ENCODE measurements at places on chromosomes 1 and 21.
A peak's percentile ranks its signal among the peaks of the same experiment; 100 is the strongest.

- DNase-seq, result no peak
Measured at GRCh38 chr1:220990427-220991339, 111.4 kb downstream of the HLX start.

DNA sequence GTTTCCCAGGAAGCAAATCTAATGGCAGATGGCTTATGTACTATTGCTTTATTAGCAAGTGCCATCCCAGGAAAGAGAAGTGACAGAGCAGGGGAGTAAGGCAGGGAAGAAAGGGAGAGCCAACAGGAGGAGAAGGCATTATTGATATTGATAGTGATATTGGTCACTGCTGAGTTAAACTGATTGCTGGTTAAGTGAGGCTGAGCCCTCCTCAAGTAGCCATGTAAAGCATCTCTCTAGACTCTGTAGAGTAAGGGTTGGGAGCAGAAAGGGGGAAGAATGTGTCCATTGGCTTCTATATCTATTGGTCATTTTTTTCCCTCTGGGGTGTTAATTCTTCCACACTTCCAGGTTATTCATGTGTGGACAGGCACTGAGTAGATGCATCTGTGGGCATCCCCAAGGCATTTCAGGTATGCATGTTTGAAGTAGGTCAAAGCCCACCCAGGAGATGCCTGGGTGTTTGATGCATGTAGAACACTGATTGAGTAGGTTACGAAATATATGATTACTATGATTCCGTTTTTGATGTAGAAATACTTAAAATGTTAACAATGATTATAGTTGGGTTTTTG lies 290.5 kb upstream of the DPYD start:
- no peak for DNase-seq

- no peak for DNase-seq
Measured at GRCh38 chr1:32901823-32902534, 790 bp upstream of the TMEM54 start.

- no peak for DNase-seq
Measured at GRCh38 chr1:84708031-84708430, 17.8 kb upstream of the SSX2IP start.

GRCh38 chr21:31403596-31404333 lies 59.7 kb upstream of the TIAM1 start:
- no peak for DNase-seq

- no peak for DNase-seq
Measured at GRCh38 chr1:93804412-93804811, 74.6 kb downstream of the DNTTIP2 start.

- no peak for DNase-seq
Measured at GRCh38 chr1:98221923-98222322, 301.1 kb upstream of the DPYD start.

GRCh38 chr1:109733236-109733870 lies 7.5 kb downstream of the GSTM3 start:
- no peak for DNase-seq

GRCh38 chr1:36087233-36088123 lies 1.2 kb upstream of the ADPRS start:
- DNase-seq, result no peak

DNA sequence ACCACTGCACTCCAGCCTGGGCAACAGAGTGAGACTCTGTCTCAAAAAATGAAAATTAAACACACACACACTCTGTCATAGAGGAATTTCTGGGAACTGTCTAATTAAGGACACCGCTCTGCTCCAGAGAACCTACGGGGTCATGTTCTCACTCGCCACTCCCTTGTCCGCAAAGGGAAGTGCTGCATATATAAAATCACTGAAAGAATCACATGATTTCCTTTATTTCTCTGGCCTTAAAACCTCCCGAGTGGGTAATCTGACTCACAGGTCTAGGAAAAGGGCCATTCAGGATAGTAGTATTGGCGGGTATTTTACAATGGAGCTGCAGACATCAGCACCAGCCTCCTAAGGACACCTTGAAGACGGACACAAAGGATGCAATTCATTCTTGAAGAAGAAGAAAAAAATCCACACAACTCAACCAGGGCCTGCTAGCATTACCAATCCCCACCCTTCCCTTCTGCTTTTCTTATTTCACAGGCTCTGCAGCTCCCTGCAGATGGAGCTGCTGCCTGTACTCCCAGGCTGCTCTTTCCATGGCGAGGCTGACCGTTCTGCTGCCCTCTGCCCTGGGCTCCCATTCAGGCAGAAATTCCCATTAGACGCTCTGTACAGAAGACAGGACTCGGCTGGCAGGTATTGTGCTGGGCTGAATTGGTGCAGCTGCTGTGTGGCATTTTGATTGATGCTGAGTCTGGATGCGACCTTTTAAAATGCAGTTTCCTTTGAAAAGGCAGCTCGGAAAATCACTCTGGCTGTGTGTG lies 53.3 kb upstream of the FAM89A start:
- peak; percentile 66 for DNase-seq

GRCh38 chr1:15573477-15573876 lies 11.4 kb downstream of the AGMAT start:
- DNase-seq, result no peak

DNA sequence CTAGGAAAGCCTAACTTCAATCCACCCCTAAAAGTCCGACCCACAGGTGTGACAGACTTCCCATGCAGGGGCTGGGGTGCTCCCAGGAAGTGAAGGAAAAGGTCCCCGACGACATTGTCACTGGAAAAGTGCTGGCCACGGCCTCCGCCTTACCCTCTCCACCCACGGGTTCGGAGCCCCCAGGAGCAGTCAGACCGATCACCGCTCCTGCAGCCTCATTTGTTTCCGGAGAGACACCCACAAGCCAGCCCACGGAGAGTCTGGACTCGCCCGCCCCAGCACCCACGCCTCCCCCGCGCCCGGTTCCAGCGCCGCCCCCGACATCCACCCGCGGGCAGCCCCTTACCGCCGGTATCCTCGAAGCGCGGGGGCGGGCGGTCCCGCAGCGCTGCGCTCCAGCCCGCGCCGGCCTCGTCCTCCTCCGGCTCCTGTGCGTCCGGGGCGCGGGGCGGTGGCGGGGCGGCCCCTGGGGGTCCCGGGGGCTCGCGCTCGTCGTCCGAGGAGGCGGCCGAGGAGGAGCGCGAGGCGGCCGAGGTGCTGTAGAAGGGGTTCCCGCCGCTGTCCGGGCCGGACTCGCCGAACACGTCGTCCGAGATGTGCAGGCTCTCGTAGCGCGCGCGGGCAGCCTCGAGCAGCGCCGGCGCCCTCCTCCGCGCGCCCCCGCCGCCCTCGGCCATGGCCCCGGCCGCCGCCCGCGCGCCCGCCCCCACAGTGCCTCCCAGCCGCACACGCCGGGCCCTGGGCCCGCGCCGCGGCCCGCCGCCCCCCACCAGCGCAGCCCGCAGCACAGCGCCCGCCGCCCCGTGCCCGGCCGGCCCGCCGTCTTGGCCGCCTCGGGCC lies 660 bp downstream of the PGBD5 start:
- DNase-seq, result no peak

- DNase-seq, result no peak
Measured at GRCh38 chr1:6134206-6134605, 45.9 kb downstream of the CHD5 start.

DNA sequence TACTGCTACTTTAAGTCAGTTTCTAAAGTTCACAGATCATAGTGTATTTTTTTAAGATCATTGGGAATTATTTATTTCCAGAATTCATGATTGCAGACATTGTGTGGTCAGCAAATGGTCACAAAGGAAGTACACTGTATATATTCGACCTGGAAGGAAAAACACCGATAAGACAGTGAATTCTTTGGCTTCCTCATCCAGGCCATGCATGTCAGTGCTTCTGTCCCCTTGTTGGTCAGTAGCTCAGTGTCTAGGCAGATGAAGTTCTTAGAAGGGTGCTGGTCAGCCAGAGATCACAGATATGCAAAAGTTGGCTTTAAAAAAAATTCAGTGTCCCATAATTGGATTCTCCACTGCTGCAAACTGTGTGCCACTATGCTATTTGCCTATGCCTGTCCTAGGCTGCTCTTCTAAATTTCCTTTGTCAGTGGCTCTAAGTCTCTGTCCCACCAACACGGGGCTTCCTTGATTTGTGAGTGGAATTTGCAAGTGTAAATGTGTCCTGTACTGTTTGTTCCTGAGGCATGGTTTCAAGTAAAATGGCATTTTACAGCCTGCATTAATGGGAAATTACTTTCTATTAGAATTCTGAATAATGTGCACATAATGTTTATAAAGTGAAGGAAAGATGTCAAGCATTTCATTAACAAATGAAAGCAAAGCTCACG lies 12.0 kb upstream of the VAMP4 start:
- no peak for DNase-seq

DNA sequence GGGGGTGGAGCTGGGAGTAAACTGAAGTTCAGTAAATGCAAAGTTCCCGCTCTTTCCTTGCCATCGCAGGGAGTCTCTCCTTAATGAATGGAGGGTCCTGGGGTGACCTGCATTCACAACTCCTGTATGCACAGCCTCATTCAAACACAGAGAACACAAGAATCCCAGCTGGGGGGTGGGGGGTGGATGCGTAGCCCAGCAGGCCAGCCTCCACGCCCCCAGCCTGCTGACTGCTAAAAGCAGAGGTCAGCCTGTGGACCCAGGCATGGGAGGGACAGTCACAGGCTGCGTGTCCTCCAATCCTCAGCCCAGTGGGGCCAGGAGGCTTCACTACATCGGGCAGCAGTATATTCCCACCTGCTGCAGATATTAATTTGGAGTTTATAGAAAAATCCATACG lies 263.1 kb downstream of the GRIK3 start:
- DNase-seq, result peak; percentile 56

- no peak for DNase-seq
Measured at GRCh38 chr1:113138778-113139177, 65.8 kb downstream of the LRIG2 start.

DNA sequence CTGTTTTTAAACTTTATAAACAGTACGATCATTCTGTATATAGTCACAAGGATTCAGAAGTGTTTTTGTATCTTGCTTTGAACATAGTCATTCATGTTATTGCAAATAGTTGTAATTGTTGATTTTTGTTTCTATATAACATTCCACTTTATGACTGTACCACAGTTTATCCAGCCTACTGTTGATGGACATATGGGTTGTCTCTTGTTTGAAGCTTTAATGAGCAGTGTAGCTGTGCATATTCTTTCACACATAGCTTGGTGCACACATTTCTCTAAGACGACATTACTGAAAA lies 6.1 kb downstream of the CD101 start:
- DNase-seq, result no peak

DNA sequence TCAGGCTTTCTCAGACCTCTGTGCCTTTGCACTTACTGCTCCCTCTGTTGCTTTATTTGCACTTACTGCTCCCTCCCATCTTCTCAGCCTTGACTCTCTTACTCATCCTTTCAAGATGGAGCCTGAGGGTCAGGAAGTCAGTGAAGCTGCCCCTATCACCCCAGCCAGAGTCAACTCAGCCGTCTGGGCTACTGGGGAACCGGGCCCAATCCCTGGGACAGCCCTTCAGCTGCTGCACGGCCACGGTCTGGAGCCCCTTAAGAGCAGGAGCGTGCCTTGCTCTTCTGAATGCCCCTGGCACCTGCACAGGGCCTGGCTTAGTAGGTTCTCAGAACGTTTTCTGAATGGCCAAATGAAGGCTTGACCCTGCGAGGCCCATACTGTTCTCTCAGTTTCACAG lies 244.4 kb downstream of the FOXD2 start:
- no peak for DNase-seq

DNA sequence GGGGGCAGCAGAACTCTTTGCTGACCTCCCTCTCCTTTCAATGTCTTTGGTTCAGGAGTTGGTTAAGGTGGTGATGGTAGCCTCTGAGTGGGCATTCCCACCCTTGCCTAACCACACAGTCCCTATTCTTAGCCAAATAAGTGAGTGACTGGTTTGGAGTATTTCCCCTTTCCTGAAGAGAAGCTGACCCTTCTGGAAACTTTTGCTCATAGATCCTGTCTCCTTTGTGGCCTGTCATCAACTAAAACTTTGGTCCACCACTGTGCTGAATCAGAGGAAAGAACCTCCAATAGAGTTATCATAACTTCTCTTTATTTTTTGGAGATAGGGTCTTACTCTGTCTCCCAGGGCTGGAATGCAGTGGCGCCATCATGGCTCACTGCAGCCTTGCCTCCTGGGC lies 31.1 kb downstream of the C1orf21 start:
- DNase-seq, result no peak

DNA sequence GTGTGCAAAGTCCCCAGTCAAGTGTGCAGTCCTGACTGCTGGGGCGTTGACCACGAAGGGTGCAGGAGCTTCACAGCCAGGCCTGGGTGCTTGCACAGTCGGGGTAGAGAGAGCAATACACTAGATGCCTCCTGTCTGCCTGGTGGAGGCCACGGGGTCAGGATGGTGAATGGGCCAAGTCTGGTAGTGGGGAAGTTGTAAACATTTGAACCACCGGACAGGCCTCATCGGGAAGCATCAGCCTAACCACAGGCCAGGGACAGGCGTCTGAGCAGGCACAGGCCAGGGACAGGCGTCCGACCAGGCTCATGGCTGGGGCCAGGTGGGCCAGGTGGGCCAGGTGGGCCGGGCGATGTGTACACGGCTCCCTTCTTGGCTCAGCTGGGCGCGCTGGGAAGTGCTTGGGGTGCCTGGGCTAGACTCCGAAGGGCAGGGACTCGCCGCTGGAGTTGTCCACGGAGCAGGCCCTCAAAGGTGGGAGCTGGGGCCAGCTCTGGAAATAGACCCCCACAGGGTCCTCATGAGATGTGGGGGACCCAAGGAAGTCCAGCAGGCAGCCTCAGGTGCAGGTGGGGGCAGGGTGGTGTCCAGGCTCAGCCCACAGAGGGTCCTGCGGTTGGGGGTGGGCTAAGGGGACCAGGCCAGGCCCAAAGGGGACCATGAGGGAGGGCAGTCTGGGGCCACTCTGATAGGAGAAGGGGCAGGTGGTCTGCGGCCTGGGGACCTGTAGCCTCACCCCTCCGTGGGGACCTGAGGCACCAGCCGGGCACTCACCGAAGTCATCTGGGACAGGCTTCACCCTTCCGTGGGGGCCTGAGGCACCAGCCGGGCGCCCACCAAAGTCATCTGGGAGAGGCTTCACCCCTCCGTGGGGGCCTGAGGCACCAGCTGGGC lies 15.0 kb downstream of the COL6A1 start:
- DNase-seq, result no peak

DNA sequence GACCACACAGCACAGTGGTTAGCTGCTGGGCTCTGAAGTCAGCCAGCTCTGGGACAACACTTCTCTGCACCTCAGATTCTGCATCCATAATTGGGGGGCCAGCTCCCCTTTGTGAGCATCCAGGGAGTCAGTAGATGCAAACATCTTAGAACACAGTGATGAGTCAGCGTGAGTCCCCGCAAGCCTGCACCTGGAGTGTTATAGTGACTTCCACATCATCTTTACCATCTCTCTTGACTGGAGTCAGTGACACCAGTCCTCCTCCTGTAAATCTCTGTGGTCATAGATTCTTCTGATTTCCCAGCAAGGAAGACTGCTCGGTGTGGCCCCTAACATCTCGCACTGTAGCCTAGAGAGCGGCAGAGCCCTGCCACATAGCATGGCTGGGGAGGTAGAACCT lies 13.9 kb upstream of the EDN2 start:
- no peak for DNase-seq

GRCh38 chr1:55233145-55233777 lies 18.1 kb upstream of the USP24 start:
- DNase-seq, result no peak

All from neuronal stem cell (in vitro differentiated cells).